Cardiac muscle cell (in vitro differentiated cells and primary cell): ENCODE measurements at places on chromosomes 3 and 15.

- DNase-seq, result no peak
Measured at GRCh38 chr15:38746211-38746610, 181.6 kb upstream of the RASGRP1 start.

- no peak for DNase-seq
Measured at GRCh38 chr3:117217355-117217754, 507.8 kb downstream of the TUSC7 start.

- DNase-seq, result peak; percentile 81
Measured at GRCh38 chr15:72722071-72722696, 36.2 kb downstream of the BBS4 start.

GRCh38 chr3:157094301-157094700 lies 65.6 kb downstream of the CCNL1 start:
- no peak for DNase-seq

DNA sequence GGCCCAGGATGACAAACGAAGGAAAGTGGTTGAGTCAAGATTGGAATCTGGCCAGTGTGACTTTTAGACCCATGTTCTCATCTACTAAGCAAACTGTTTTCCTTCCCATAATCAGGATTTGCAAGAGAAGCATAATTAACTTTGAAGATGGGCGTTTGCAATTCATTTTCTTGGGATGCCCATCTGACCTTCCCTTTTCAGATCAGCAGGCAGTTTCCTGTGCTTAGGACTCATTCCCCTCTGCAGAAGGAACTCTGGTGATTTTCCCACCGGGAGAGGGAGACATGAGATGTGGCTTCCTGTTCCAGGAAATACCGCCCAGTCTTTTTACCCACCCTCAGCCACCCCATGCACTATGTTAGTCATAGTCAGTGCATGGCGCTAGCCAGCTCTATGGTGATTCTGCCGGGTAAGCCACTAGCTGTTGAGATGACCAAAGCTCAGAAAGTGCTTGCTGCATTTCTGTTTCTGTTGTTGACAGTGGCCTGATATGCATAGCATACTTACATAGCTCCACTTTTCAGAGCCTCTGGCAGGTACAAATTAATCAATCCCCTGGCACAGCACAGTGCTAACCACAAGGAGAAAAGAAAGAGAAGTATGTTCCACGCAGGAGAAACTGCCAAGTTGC lies 129.4 kb downstream of the VGLL4 start:
- peak; percentile 85 for DNase-seq

- no peak for DNase-seq
Measured at GRCh38 chr15:40100947-40101905, 7.5 kb downstream of the BMF start.

- no peak for DNase-seq
Measured at GRCh38 chr15:92971713-92972112, 71.6 kb downstream of the CHD2 start.

DNA sequence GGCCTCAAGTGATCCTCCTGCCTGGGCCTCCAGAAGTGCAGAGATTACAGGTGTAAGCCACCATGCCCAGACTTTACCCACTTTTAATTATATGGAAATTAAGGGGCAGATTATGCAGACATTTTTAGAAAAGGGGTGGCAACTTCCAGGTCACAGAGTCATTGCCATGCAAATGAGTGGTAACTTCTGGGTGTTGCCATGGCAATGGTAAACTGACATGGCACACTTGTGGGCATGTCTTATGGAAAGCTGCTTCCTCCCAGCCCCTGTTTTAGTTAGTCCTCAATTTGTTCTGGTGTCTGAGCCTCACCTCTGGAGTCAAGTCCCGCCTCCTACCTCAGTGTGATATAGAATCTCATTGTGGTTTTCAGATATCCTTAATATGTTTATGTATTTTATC lies 49.7 kb downstream of the PCNP start:
- no peak for DNase-seq

- DNase-seq, result no peak
Measured at GRCh38 chr3:139480585-139480984, 4.3 kb upstream of the RBP2 start.

GRCh38 chr15:60471314-60471713 lies 7.6 kb downstream of the ICE2 start:
- DNase-seq, result no peak
